Diencephalon (tissue), 1 donor: ENCODE measurements at places on chromosomes 16 and 17. TPM values are rescaled to one million over a fixed set of nuclear protein-coding genes. Genes with fewer than 3 reads are reported as not detected.

CA4 gene
- 1.8 TPM for total RNA-seq

APOH gene
- total RNA-seq = not detected

TPSB2 gene
- 0.46 TPM for total RNA-seq

ETV4 gene
- total RNA-seq = 0.46 TPM

PROCA1 gene
- total RNA-seq = 5.5 TPM

WSCD1 gene
- 43.8 TPM for total RNA-seq

CCDC200 gene
- total RNA-seq = not detected

KRTAP4-6 gene
- total RNA-seq = not detected
